ENCODE measurements at places on chromosomes 7 and 10.
A peak's percentile ranks its signal among the peaks of the same experiment; 100 is the strongest.

GRCh38 chr10:95656291-95657164 lies at the start of gene ALDH18A1:
Gene ALDH18A1, minus strand, starts transcription at chr10:95656711. Its CDS starts 3,334 bp downstream, at chr10:95653377.
- peak; percentile 66 for DNase-seq

DNA sequence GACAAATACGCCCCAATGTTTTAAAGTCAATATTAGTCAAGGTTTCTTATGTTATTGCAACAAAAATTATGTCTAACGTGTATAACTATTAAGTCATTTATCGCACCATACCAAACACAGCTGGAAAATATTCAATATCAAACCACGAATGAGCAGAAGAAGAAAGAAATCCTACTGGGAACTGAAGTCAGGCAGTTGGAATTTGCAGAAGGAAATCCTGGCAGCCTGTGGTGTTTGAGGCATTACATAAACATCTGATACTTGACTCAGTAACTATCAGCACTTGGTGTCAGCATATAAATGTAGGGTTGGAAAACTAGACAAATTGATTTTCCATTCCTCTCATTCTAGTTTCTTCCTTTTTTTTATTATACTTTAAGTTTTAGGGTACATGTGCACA lies 83.4 kb upstream of the NUPR2 start:
- DNase-seq, result no peak

DNA sequence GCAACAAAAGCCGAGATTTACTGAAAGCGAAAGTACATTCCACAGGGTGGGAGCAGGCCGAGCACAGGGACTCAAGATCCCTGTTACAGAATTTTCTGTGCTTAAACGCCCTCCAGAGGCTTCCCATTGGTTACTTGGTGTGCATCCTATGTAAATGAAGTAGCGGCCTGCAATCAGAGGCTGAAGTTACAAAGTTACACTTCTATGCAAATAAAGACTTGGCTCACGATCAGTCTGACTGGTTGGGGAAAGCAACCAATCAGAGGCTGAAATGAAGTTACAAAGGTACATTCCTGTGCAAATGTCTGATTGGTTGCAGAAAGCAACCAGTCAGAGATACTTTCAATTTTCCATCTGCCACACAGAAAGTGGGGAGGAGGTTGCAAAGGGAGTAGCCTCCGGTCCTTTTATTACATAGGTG lies 4.1 kb downstream of the ACBD7 start:
- no peak for DNase-seq

DNA sequence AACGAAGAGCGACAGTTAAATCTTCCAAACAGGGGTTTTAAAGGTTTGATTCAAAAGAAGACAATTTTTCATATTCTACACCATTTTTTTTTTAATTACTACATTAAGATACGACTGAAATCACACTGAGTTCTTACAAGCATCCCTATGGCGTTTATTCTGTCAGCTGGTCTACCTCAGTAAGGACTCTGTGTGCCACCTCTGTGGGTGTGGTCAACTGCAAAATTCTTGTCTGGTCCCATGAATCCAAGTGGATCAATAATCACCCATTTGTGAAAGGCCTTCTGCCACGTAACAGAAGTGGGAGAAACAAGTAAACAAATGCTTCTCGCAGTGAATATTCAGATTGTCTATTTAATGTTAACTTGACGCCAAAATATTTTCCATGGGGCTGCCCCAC lies 104.1 kb downstream of the GRB10 start:
- no peak for DNase-seq

DNA sequence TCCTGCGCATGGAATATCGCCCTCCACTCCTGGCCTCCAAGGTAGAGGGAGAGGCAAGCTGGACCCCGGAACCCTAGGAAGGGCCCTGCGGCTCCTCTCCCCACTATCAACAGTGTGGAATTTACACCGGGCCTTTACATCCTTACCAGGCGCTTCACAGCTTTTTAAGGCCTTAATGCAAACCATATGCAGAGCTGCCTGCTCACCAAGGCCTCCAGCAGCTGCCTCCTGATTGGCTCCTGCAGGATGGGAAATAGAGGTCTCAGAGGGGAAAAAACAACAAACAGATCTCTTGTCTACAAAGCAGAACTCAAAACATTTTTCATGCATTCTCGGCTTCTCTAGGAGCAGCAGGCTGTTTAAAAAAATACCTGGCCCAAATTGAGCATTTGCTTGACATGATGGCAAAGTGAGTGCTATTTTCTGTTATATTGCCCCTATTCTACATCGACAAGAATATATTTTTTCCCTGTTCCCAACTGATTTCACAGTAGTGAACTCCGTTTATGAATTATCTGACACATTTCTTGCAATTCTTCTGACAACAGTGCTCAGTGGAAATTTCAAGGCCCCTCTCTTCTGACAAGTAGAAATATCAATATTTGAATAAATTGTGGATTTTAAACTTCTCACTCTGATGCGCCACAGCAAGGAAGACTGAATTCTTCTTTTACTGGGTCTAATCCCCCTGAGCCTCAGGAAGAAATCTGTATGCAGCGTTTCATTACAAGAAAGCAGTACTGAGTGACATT lies 51.7 kb downstream of the EBF3 start:
- DNase-seq, result no peak

- DNase-seq, result no peak
Measured at GRCh38 chr7:143811-144453, 48.4 kb upstream of the FAM20C start.

All from SHP77 (cell line).